ENCODE measurements at places on chromosomes 5 and 9.

DNA sequence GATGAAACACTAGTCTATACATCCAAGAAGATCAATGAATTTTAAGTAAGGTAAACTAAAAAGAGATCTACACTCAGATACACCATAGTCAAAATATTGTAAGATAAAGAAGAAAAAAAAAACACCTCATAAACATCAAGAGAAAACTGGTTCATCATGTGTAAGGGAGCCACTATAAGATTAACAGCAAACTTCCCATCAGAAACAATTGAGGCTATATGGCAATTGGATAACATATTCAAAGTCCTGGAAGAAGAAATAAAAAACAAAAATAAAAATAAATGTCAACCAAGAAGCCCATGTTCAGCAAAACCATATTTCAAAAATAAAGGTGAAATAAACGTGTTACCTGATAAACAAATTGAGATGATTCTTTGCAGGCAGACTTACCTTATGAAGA, 3.6 kb downstream of the OR13C8 start:
- DNase-seq = no peak

GRCh38 chr5:96280946-96281393, 152.1 kb downstream of the PCSK1 start:
- DNase-seq = no peak

DNA sequence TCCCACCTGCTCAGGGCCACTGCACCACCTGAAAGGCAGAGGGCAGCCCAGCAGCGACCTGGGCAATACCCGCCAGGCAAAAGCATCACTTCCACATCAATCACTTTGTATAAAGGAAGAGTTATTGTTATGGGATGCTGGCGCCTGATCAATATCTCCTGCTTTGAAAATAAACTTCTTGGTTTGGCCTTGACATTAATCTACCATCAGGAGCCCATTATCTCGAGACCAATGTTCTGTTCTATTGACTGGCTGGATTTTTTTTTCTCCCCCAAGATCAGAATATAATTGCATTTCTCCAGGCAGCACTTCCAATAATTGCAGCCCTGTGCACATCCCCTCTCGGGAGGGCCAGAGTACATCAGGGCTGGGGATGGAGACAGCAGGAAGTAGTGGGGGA, 44.4 kb upstream of the SAP30L start:
- DNase-seq = no peak

- DNase-seq = no peak
Observed at GRCh38 chr5:107864793-107865192, 194.1 kb upstream of the EFNA5 start.

DNA sequence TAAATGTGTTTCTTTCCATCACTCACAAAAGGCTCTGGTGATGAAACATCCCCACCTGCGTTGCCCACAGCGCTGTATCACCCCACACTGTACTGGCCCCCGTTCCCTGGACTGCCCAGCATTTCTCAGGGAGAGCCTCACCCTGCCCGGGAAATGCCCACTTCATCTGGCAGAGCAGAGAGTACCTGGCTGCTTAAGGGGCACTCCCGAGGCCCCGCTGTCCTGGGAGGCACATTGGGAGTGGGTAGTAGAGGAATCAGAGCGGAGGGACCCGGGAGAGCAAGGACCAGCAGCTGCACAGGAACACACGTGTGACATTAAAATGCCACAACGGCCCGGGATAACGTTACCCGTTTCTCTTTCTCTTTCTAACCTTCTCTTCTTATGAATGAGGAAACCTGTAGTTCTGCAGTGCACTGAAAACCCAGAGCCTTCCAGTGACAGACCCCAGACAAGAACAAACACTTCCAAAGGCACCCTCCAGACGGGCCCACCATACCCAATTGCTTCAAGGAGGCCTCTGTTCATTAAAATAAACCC, 110.0 kb downstream of the ROR2 start:
- peak; percentile 18 for DNase-seq

DNA sequence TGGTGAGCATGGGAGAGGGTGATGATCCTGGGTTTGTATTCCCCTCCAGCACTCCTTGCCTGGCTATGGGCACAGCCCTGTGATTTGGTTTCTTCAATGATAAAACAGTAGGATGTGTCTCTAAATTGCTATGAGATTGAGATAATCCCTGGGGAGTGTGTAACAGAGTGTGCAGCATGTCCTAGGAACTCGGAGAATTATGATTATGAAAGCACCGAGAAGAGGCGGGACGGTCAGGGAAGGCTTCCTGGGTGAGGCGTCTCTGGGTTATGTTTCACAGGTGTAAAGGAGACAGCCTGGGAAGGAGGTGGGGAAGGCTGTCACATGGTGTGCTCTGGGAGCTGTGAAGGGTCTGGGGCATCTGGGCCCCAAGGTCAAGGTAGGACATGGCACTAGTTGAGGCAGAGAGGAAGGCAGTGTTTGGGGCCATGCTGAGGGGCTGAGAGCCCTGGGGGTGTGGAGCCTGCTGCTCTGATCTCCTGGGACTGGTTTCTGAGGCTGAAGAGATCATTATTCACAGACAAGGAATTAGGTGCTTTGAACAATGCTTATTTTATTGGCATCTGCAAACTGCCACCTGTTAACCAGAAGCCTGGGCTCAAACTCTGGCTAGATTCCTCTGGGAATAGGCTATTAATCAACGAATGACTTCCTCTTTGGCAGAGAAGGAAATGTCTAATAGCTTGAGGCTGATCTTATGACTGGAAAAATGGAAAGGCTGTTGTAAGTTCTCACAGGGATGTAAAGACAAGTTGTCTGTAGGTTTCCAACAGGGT, 73.8 kb upstream of the IL12B start:
- no peak for DNase-seq

- DNase-seq = peak; percentile 23
Observed at GRCh38 chr5:80754900-80755299, 100.1 kb upstream of the DHFR start.

- no peak for DNase-seq
Observed at GRCh38 chr9:70475211-70475610, 60.8 kb upstream of the KLF9 start.

- DNase-seq = no peak
Observed at GRCh38 chr9:128138001-128138400, 10.5 kb upstream of the PTGES2 start.

- DNase-seq = no peak
Observed at GRCh38 chr5:167643631-167644280, 647.7 kb upstream of the WWC1 start.

- DNase-seq = no peak
Observed at GRCh38 chr5:13478831-13479465, 465.5 kb downstream of the DNAH5 start.

DNA sequence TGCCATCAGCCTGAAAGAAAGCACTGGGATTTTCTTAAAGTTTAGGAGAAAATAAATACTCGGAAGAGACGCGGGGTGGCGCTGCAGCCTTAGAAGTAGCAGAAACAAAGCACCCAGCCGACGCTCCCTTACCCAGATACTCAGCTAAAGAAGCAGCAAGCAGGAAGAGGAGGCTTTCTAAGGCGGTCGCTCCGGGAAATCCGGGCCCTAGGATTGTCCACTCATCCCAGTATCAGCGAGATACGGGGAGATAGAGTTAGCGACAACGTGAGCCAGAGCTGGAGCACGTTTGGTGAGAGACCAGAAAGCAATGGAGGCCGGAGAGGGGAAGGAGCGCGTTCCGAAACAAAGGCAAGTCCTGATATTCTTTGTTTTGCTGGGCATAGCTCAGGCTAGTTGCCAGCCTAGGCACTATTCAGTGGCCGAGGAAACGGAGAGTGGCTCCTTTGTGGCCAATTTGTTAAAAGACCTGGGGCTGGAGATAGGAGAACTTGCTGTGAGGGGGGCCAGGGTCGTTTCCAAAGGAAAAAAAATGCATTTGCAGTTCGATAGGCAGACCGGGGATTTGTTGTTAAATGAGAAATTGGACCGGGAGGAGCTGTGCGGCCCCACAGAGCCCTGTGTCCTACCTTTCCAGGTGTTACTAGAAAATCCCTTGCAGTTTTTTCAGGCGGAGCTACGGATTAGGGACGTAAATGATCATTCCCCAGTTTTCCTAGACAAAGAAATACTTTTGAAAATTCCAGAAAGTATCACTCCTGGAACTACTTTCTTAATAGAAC, at the start of gene PCDHB2:
TSS of gene PCDHB2 (plus strand) at position 135 of the 782 bp plus-strand sequence. CDS start at position 311, 176 bp downstream.
- DNase-seq = no peak

DNA sequence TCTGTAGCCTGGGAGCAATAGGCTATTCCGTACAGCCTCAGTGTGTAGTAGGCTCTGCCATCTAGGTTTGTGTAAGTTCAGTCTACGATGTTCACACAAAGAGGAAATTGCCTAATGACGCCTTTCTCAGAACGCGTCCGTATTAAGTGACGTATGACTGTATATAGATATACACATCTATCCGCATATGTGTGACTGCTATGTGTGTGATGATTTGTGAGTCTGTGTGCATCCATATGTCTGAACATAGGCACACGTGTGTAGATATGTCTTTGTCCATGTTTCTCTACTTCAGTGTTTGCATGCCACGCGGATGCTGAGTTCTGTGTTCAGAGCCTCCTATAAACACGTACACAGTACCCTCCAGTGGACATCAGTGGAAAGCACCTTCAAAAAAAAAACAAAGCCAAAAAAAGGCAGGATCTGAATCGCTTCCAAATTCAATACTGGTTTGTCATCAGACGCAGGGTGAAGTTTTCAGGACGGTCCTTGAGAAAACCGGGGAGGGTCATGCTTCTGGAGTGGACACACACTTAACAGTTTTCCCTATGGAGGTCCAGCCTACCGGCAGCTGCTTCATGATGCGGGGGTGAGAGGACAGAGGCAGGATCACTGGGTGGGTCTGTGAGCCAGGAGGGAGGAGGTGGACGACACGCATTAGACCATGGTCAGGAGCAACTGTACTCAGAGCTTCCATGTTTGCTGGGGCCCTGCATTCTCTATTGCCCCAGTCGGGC, 29.5 kb upstream of the ALDH1B1 start:
- DNase-seq = peak; percentile 41

GRCh38 chr5:139601429-139601828, 40.3 kb downstream of the UBE2D2 start:
- no peak for DNase-seq

DNA sequence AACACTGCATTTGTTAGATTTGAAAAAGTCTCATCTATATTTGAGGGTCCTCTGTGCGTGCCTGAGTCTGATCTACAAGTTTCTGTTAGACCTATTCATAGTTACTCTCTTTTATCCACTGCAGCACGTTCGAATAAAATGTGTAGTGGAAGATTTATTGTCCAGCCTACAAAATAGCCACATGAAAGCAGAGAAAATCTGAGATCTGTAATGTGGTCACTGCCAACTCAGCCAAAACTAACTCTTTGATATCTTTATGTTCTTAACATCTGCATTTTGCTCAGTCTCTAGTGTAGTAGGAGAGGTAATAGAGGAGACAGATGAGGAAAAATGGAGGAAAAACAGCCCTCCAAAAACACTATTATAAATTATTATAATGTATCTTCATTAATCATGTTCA, 354.0 kb downstream of the NPR3 start:
- no peak for DNase-seq

DNA sequence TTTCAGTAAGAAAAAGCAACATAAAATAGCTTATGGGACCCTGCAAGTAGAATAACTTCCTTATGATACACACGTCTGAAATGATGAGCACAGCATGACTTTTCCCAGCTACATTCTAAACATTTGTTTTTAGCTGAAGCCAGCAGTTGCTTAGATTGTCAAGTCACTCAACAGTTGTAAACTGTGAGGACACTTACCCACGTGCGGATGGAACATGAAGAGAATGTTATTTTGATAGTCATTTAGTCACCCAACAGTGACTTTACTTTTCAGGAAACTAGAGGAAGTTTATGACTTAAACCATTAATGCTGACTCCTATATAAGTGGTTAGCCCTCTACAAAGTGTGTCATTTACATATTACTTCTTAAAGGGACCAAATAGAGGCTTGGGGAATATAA, 3.0 kb downstream of the HACD4 start:
- DNase-seq = no peak

- no peak for DNase-seq
Observed at GRCh38 chr9:109164042-109164441, 3.0 kb downstream of the FRRS1L start.

DNA sequence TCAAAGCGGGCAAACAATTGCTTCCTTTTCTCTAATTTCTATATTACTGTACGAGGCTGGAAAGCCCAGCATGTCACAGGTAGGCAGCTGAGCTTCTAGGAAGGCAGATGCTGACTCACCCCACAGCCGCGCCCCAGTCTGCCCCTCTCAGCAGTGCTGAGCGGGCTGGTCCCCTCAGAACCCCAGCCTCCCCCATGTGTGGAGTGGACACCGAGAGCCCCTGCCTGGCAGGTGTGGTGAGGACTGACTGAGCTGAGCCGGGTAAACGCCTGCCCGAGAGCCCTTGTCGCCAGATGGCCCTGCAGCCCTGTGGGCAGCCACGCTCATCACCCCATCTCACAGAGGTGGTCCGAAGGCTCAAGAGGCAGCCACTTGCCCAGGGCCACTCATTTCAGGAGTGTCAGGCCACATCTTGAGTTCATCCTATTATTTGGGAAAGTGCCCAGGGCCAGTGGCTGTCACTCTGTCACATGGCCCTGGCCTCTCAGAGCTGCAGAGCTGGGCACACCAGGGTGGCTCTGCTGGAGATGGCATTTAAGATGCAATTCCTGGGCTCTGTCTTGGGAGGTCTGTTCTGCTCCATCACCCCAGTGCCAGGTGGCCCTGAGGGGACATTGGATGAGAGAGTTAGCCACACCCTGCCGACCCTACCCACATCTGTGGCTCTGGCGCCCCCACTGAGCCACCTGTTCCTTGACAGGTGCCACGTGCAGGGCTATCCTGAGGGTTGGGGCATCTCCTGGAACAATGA, 12.4 kb downstream of the CARD19 start:
- DNase-seq = no peak

GRCh38 chr5:136984772-136985446, 514.2 kb downstream of the SPOCK1 start:
- no peak for DNase-seq

DNA sequence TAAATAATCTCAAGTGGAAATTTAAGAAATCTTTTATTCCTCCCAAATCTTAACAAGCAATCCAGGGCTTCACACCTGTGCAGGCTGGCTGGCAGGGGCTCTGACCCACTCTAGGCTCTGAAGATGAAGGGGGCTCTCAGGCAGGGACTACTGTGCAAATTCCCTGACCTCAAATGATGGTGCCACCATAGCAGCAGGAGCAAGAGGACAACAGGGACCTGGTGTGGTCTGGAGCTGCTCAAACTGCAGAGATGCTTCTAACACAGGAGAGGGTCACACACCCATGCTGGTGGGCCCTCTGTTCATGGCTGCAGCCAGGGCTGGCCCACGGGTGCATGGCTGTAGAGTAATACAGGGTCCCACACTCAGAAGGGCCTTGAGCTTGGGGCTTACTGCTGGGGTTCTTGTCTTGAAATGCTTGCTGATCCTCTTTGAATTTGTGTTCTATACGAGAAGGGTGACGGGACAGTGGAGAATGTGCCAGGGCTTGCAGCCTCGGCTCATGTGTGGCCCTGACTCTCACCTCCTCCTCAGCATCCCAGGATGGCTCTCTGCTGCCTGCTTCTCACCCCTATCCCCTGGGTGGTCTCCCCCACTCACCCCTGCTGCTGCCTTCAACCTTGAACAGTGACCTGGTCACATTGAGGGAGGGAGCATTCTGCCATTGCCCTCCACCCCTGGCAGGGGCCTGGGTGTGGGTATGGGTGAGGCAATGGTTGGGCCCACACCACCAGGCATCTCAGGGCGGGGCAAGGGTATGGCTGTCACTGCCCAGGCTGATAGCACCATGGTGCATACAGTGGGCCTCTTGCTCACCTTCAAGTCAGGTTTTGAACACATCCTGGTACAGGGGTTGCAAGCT, 191.7 kb downstream of the FSTL4 start:
- DNase-seq = no peak

GRCh38 chr5:95797301-95797700, 25.2 kb downstream of the GLRX start:
- DNase-seq = no peak
